ENCODE measurements at places on chromosomes 7 and 10.

DNA sequence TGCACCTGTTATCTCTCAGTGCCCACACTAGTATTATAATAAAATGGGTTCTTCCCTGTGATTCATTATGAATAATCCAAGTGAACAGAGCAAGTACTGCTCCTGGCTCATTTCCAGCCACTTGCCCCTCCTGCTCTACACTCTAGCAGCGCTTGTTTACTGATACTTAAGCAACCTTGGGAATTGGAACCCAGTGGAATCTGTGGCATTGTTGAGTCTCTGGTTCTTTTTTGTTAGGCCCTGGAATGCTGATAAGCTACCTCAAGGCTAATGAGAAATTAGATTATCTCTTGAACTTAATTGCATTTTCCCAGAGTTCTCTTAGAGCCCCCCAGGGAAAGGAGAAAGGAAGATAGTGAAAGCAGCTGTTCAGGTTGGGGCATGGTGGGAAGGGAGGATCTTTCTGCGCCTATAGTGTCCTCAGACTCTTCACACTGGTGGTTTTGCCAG, 34.0 kb downstream of the PRKAR2B start:
- DNase-seq = peak; percentile 87

DNA sequence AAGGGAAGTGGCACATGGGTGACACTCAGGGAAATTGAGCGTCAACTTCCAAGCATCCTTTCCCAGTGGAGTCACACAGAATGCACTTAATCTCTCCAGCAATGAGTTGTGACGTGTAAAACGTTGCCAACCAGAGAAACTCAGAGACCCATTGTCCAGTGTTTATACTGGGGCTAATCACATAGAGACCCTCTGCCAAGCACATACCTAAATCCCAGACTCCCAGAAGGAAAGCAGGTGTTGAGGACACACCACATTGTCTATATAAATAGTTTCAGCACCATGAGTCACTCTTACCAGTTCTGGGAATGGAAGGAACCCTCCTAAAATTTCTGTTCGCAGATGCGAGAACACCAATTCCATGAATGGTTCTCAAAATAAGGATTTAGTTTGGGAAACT, 76.4 kb upstream of the BET1 start:
- no peak for DNase-seq

DNA sequence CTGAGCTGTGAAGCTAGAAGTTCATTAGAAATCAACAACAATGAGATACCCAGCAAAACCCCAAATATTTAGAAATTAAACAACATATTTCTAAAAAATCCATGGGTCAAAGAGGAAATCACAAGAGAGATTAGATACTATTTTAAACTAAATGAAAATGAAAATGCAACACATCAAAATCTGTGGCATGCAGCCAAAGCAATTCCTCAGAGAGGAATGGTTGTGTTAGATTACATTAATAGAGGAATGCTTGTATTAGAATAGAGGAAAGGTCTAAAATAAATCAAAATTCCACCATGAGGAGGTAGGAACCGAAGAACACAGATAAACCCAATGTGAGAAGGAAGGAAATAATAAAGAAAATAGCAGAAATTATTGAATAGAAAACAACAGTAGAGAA, 642.1 kb upstream of the GALNT17 start:
- DNase-seq = no peak

DNA sequence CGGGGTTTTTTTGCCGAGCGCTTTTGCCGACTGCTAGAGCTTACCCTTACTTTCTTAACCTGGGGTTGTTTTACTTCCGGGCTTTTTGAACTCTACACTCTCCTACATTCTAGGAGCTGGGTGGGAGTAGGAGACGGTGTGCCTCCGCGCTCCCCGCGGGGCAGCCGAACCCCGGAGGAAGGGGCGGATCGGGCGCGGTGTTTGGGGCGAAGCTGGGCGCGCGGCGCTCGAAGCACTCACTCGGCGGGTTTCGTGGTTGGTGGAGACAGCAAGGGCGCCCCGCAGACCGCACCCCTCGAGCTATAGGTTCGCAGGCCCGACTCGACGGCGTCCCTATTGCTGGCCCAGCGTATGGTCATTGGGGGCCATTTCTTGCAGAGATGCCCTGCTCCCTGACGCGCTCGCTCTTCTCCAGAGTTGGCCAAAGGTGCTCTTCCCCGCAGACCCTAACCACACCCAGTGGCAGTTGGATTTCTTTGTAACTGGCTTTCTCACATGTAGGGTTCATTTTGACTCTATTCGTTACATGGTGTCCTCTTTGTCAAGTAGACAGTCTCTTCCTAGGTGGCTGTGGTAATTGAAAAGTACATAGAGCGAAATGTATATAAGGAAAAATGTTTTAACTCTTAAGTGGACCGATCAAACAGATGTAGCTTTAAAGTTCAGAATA, 364 bp downstream of the ZNF518A start:
- DNase-seq = peak; percentile 90

GRCh38 chr10:127081851-127082345, 114.5 kb downstream of the INSYN2A start:
- no peak for DNase-seq

DNA sequence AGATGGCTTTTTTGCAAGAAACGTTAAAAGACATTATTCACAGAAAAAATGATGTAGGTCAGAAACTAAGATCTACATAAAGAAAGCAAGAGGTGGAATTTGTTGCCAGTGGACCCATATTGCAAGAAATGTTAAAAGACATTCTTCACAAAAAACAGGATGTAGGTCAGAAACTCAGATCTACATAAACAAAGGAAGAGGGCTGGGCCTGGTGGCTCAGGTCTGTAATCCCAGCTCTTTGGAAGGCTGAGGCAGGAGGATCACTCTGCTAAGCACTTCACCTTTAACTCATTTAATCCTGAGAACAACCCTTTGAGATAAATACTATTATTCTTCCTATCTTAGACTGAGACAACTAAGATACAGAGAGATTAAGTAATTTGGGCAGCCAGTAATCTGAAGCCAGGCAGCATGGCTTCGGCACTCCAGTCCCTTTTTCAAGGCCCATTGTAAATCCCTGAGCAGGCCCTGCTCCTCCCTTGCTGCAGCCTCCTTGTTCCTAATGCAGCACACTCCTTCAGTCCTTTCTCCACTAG, 11.6 kb downstream of the ZFAND4 start:
- DNase-seq = no peak

- peak; percentile 97 for DNase-seq
These were observed 8.7 kb upstream of the PTPN12 start for GRCh38 chr7:77528368-77528767.

GRCh38 chr7:150937848-150938561, 40.1 kb downstream of the KCNH2 start:
- peak; percentile 78 for DNase-seq
